T-cell (primary cell): ENCODE measurements at places on chromosomes 1 and 21.

DNA sequence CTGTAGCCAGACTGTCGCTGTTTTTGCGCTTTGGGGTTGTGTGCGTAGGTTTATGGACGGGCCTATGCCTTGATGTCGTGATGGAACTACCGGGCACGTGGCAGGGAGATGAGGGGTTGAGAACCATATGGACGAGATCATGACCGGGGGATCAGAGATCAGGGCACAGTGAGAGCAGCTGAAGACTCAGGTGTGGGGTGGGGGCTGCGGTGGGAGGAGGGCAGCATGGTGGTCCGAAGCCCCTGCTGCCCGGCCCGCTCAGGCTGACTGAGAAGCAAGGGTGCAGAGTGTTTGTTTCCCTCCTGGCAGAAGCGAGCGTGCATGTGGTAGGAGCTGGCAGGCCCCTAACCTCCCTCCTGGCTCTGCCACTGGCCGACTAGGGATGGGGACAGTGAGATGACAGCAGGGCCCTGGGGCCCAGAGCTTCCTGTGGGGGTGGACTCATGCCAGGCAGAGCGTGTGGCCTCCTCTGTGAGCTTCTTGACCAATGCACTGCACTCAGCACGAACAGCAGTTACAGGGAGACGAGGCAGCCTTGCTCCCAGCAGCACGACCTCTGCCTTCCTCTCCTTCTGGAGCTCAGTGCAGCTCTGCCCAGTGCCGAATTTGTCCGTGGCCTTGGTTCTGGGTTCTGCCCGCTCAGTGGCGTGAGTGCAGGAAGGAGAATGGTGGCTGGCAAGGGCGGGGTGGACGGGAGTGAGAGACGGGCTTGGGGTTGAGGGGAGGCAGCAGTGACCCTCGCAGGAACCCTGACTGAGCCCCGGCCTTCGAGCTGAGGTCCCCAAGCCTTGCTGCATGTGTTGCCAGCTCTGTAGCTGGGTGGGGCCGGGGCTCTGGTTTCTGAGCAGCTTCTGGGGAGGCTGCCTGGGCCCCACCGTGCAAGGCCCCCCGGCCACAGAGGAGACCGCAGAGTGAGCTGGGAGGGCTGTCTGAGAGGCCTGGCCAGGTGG, 22.2 kb upstream of the LRRC3 start:
- DNase-seq = no peak

DNA sequence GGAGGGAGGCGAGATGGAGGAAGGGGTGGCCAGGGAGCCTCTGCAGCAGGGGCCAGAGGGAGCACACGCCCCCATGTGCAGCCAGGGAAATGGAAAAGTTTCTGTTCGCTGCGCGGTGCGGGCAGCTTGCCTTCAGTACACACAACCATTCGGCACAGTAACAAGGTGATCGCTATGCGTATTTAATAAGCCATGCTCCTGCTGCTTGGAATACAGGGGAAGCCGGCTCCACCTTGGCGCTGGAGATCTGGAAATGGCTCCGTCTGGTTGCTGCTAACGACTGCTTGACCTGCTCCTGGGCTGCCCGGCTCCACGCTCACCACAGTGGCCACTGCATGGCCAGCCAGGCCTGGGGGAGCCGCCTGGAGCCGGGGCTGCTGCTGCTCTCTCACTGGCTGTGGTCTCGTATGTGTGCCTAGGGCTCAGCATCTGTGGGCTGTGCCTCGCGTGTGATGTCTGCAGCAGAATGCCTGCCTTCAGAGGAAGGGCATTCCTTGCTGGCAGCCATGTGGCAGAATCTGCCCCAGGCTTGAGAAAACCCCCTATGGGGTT, 86.4 kb upstream of the ACTL8 start:
- DNase-seq = no peak

DNA sequence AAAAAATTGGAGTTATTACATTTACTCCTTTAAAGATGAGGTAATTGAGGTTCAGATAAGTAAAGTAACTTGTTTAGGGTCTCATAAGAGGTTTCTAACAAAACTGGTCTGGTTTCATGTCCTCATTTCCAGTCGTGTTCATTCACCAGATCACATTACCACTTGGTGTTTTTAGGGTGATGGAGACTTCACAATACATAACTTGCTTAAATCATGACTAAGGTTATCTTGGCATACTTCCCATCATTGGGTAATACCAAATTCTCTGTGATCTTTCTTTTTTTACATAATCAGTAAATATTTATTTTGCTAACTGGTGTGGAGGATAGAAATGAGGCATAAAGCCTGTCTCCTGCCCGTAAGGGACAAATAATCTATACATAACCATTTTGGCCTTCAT, 31.6 kb upstream of the RPTN start:
- DNase-seq = no peak

GRCh38 chr1:216604771-216605170, 118.5 kb downstream of the ESRRG start:
- DNase-seq = no peak

GRCh38 chr1:54110996-54111395, 41.8 kb downstream of the CDCP2 start:
- no peak for DNase-seq

DNA sequence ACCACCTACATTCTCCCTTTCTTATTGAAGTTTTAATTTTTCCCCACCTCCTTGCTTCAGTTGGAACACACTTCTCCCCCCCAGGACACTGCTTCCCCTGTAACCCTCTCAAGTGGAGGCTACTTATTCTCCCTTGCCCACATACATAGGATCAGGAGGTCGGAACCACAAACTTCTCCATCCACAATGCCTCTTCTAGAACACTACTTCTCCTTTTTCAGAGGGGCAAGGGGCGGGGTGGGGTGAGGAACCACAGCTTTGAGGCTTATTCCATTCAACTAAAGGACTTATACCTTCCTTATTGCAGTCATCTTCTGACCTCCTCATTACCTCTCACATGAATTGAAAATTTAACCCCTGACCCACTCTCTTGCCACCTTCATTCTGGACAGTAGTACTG, 81.3 kb downstream of the NEK7 start:
- no peak for DNase-seq

DNA sequence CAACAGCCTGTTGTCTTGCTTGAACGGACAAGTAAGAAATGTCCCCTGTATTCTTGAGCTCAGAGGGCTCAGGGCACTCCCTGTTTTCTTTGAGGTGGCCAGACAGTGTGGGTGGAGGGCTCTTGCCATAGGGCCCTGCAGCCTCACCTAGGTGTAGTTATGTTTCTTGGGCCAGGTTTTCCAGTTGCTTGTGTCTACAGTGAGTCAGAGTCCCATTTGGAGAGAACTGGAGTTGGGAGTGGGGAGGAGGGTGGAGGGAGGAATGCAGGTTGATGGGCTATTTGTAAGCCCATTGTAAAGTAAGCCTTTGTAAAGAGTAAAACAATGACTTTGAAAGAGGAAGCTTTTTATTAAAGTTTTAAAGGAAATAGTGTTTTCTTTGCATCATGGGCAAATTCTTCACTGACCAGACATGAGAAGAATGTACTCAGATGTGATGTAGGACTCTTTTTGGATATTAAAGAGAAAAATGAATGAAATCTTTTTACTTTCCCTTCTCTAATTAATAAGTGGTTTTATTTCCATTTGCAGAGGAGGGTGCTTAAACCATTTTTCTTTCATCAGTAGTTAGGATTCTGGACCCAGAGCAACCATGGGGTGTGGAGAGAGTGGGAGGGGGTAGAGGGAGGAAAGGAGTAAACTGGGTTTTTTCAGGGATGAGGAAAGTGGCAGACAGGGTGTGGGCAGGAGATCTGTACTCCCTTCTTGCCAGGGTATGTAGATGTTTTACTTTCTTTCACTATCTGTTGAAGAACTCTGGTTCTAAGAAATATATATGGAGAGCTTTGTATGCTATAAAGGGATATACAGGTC, 45.1 kb upstream of the MACF1 start:
- DNase-seq = no peak

DNA sequence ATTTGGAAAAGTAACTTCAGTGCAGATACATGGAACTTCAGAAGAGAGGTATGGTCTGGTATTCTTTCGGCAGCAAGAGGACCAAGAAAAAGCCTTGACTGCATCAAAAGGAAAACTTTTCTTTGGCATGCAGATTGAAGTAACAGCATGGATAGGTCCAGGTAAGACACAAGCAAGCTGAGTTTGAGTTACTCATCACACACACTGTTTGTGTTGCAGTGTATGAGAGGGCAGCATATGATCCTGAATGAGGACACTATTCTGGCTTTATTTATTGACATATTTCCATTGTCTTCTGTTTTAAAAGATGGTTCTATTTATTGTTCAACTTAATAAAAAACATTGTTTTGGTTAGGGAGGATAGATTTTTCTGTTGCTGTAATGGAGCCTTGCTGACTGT, 63.6 kb downstream of the SPEN start:
- DNase-seq = no peak

DNA sequence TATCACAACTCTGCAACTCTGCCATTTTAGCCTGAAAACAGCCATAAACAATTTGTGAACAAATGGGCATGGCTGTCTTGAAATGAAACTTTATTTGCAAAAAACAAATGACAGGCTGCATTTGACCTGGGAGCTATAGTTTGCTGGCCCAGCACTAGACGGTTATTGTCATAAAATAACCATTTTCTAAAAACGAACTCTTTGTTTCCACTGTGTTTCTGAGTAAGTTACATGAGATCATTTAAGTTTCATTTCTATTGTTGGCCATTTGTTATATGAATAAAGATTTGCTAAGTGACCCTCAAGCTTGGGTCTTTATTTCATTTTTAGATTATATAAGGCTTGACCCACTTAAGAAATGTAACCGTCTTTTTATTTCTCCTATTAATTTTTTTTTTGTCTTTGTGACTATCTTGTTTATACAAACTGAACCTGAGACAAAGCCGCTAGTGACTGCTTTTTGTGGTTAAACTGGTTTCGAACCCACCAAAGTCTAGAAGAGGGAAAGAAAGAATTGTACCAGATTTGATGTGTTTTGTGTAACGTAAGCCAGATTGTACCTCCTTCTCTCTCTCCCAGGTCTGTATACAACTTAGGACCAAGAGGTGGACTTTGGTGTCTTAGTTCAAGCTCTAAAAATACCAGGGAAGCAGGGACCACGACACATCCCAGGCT, 12.9 kb upstream of the KCNJ15 start:
- DNase-seq = no peak

- DNase-seq = no peak
Measured at GRCh38 chr1:65581119-65581518, 160.7 kb downstream of the LEPR start.

- DNase-seq = no peak
Measured at GRCh38 chr1:14791654-14792053, 193.2 kb downstream of the KAZN start.

DNA sequence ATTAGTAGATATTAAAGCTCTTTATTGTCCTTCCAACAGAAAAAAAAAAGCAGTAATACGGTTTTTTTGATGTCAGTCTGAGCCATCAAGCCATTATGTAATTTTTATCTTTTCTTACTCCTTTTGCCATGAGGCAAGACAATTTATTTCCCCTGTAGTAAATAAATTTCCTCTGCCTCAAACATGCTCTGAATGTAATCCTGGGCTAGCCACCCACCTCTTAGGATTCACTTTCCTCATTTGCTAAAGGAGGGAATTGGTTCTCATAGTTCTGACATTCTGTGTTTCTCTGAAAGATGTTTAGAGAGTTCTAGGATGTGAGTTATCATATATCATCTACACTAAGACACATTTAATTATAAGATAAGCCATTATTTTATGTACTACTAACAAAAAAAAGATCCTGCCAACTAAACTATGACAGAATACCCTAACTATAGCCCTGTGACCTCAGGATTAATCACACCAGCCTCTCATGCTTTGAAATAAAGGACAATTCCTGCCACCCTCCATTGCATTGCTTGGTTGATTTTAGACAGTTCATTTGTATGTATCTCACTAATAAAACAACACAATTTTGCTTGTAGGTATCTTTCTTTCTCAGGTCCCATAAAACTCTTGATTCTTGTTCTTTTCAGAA, 34.0 kb upstream of the RAP1A start:
- DNase-seq = no peak
